ENCODE measurements at places on chromosomes 13 and 19. TPM values are rescaled to one million over a fixed set of nuclear protein-coding genes. Genes with fewer than 3 reads are reported as not detected.

- DNase-seq, result no peak
Observed at GRCh38 chr13:87453244-87453643, 217.9 kb upstream of the SLITRK5 start.

- DNase-seq, result peak; percentile 82
Observed at GRCh38 chr19:12778017-12778904, 2.9 kb upstream of the HOOK2 start.

DNA sequence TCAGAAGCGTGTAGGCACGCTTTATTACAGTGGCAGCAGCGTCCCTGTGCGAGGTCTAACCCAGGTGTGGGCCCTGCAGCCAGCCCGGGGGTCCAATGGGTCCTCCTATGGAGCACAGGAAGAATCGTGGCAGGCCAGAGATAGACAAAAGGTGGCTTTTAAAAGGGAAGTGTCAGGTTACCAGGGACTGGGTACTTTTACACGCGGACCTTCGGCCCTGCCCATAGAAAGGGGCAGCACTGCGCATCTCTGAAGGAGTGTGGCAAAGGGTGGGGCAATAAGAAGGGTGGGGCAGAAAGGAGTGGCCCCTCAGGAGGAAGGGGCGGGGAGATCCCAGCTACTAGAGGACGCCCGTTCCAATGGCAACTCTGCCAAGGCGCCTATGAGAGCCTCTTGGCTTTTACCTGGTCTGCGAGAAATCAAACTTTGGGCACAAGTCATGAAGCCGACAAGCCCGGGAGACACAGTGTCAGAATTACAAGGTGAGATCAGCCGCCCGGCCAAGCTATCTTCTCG lies 1419.8 kb downstream of the UQCRFS1 start:
- DNase-seq, result peak; percentile 91

BRSK1 gene
- 0.17 TPM for total RNA-seq

DNA sequence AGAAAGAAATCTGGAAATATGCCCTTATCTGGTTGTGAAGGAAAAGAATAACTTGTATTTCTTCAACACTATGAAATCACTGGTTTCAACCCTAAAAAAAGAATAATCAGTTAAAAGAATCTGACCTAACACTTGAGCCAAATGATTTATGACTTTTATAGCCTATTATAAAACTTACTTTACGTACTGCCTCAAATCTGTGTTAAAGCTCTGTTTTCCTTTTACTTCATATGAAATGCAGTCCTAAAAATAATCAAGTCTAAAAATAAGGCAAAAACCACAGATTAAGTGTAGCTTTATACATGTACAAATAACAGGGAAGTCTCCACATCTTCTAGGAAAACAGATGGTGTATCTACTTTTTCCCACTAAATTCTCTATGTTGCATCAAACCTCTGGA lies 101.3 kb downstream of the VWA8 start:
- DNase-seq, result no peak

SIAH3 gene
- total RNA-seq, result 0.10 TPM

DNA sequence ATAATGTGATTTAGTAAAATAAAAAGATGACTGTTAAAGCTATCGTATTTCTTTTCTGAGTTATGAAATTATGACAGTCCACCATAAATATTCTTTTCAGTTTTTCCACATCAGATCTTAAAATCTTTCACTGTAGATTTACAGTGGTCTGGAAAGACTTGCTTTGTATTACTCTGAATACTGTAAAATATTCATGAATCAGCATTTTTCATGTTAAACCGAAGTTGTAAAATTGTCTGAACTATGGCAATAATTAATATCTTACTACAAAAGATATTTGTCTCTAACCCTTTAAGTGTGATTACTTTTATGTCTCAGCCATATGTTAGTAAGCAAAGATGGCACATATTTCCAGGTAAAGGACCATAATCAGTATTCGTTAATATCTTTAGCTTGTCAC lies 1397.2 kb upstream of the PCDH9 start:
- DNase-seq, result no peak

GRCh38 chr13:108120302-108120701 lies 95.0 kb downstream of the LIG4 start:
- DNase-seq, result no peak

GRCh38 chr13:61029064-61029463 lies 386.6 kb downstream of the PCDH20 start:
- DNase-seq, result no peak

DNA sequence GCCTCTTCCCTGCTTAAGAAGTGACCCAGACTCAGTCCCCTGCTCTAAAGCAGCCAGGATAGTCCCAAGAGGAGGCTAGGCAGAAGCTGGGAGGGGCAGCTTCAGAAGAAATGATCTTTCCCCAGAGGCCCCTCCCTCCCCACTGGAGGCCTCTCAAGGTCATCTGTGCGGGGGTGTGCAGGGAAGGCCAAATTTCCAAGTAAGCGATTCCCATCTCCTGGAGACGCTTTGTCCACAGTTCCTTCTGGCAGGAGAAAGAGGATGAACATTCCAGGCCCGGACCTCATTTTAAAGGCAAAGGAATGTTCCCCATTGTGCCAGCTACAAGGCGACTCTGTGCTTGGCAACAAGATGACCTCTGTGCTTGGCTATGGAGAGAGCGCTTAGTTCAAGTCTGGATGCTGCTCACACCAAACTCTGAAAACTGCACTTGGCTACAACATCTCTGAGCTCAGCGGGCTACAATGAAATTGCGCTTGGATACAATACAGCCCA lies 23.5 kb downstream of the COL5A3 start:
- DNase-seq, result no peak
